Erythroblast (primary cell): ENCODE measurements at places on chromosomes 4 and X.

GRCh38 chr4:39066371-39066770 is 4.3 kb downstream of the KLHL5 start:
- no peak for DNase-seq

- no peak for DNase-seq
Measured at GRCh38 chr4:6270636-6271121, 1.0 kb downstream of the WFS1 start.

DNA sequence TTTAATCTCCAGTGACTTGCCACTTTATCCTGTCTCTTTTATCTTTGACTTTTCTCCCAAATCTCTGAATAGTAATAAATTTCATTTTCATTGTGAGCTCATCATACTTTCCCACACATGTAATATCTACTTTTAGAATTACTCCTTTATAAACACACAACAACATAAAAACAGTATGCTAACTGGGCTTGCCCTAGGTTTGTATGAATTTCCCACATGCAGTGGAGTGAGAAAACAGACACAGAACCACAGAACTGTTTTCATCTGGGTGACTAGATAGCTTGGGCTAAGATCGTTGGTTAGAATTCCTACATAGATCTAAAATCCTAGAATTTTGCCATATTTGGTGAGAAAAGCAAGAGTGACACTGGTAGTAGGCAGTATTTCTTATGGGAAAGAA is 409.5 kb downstream of the SPRY1 start:
- DNase-seq = no peak

DNA sequence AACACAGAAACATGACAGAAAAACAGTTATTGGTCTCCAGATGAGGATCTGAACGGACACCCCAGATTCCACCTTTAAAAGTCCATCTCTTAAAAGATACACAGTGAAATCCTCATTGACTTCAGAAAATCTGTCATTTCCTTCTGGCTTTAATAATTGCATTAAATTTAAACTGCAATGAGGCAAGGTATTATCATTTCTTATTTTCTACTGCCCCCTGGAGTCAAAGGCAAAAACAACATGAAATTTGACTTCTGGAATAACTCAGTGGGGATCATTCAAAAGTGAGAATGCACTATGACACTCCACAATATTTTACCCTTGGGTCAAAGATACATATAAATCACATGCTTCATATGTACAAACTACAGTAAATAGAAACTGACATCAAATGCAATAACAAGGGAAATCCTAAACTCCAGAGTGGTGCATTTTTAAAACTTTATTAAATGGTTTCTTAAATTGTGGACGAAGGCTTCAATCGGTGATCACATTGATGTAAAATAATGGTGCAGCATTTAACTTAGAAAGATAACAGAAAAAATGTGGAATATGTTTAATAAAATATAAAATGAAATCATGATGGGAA is 56.4 kb upstream of the SPANXN1 start:
- DNase-seq = no peak

- DNase-seq = no peak
Measured at GRCh38 chr4:121692261-121692660, 4.5 kb downstream of the ANXA5 start.

GRCh38 chr4:23930750-23931488 is 41.1 kb upstream of the PPARGC1A start:
- DNase-seq = no peak

GRCh38 chrX:39750256-39750790 is 347.4 kb downstream of the BCOR start:
- DNase-seq = no peak
